ENCODE measurements at places on chromosomes 6 and 20. TPM values are rescaled to one million over a fixed set of nuclear protein-coding genes. Genes with fewer than 3 reads are reported as not detected.

Gene VSX1
- total RNA-seq = not detected

DNA sequence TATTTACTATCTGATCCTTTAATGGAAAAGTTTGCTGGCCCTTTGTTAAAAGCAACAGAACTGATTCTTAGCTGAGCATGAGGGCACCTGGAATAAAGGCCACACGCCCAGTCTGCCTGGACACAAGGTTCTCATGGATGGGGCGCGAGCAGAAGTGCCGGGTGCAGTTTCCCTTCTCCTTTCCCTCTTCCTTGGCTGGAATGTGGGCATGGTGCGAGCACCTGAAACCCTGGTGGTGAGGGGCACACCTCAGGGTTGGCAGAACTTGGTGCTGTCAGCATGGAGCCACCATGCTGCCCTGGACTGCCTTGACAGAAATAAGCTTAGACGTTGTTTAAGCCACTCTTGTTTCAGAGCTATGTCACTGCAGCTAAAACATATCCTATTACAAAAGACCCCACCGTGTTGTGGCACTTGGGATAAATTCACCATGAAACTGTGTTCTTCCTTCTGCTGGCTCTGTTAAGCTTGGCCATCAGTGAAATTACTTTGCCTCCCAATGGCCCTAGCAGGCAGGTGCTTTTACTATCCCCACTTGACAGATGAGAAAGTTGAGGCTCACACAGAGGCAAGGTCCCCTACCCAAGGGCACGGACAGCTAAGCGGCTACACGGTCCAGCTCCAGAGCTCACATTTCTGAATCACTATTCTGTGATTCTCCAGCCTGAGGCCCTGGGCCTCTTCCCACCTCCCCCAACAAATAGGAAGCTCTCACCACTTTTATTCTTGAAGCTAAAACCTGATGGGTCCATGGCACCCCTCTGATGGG, 115.9 kb downstream of the PREX1 start:
- peak overlapping the region; percentile 63 for H3K27ac ChIP-seq
- H3K36me3 ChIP-seq = peaks cover 61% of the 10 kb centered on the region
- H3K4me1 ChIP-seq = peaks cover 61% of the 10 kb centered on the region
- no peak for DNase-seq
- H3K4me3 ChIP-seq = no peak overlapping the region

DNA sequence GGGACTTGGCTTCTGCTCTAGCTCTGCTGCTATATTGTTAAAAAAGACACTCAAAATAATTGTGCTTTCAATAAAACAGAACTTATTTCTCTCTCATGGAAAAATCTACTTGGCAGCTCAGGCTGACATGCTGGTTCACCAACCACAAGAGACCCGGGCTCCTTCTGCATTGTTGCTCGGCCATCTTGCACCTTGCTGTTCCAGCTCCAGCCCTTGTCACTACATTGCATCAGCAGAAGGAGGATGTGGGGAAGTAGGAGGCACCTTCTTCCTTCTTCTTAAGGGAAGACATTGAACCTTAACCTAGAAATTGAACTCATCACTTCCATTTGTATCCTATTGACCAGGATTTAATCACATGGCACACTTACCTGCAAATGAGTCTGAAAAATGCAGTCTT, 6.6 kb upstream of the C20orf202 start:
- H3K4me3 ChIP-seq = no peak overlapping the region
- H3K27ac ChIP-seq = no peak overlapping the region
- no peaks in the 10 kb centered on the region for H3K27me3 ChIP-seq
- peaks cover 8% of the 10 kb centered on the region for H3K4me1 ChIP-seq
- no peak for DNase-seq

- DNase-seq = no peak
- H3K36me3 ChIP-seq = no peaks in the 10 kb centered on the region
- no peaks in the 10 kb centered on the region for H3K27me3 ChIP-seq
- no peak overlapping the region for H3K4me3 ChIP-seq
- peaks cover 4% of the 10 kb centered on the region for H3K4me1 ChIP-seq
Observed at GRCh38 chr6:108655806-108656651, 95.3 kb downstream of the FOXO3 start.

- H3K27ac ChIP-seq = no peak overlapping the region
- peaks cover 3% of the 10 kb centered on the region for H3K36me3 ChIP-seq
- H3K27me3 ChIP-seq = no peaks in the 10 kb centered on the region
- H3K4me1 ChIP-seq = peaks cover 28% of the 10 kb centered on the region
Observed at GRCh38 chr6:2229742-2230141, 15.7 kb downstream of the GMDS start.

DNA sequence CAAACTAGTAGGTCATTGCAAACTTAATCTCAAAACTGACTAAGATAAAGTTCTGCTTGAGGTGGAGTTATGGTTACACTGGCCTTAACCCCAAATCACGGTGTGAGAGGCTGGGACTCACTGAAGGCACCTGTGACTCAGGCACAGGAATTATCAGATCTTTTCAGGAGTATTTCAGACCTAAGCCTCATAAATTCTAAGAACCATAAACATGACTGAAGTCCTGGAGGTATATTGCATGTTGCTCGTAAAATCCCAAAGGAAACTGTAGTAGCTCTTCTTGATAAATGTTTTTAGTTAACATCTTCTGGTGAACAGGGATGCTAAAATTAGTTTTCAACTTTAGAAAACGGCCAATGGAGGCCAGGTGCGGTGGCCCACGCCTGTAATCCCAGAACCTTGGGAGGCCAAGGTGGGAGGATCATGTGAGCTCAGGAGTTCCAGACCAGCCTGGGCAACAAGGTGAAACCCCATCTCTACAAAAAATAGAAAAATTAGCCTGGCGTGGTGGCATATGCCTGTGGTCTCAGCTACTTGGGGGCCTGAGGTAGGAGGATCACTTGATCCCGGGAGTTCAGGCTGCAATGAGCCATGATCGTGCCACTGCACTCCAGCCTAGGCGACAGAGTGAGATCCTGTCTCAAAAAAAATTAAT, 36.5 kb downstream of the DZANK1 start:
- no peaks in the 10 kb centered on the region for H3K27me3 ChIP-seq
- no peak overlapping the region for H3K27ac ChIP-seq
- no peaks in the 10 kb centered on the region for H3K36me3 ChIP-seq
- no peaks in the 10 kb centered on the region for H3K4me1 ChIP-seq
